ENCODE measurements at places on chromosomes 1 and 21.

- DNase-seq: peak; percentile 66
These were observed 13.3 kb downstream of the TRIM11 start for GRCh38 chr1:228393268-228393701.

GRCh38 chr21:28516991-28517592 is 475.6 kb downstream of the LTN1 start:
- peak; percentile 33 for DNase-seq

- DNase-seq: peak; percentile 79
These were observed 372.4 kb downstream of the TGFB2 start for GRCh38 chr1:218717575-218717974.

- DNase-seq: no peak
These were observed 255.1 kb upstream of the CSF3R start for GRCh38 chr1:36737767-36738166.

DNA sequence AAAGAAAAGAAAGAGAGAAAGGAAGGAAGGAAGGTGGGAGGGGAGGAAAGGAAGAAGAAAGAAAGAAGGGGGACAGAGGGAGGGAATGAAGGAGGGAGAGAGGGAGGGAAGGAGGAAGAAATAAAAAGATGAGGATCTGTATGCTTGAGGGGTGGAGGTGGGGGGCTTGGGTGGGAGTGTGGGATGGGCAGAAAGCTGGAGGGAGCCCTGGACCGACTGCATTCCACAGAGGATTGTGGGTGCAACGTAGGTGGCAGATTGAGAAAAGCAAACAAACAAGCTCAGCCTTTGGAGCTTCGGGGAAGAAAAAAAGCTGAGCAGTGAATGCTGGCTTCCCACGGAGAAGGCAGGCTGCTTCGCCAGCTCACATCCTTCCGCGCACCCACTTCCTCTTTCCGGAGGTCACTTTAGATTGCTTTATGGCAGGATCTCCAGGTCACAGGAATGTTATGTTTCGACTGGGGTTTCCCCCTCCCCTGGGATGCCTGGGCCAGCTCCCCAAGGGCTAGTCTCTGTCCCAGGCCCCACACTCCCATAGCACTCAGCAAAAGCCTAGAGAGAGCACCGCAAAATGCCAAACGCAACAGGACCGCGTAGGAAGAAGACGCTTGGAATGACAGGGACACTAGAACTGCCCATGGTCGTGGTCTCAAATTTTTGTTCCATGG is 20.7 kb upstream of the LGALS8 start:
- peak; percentile 95 for DNase-seq

DNA sequence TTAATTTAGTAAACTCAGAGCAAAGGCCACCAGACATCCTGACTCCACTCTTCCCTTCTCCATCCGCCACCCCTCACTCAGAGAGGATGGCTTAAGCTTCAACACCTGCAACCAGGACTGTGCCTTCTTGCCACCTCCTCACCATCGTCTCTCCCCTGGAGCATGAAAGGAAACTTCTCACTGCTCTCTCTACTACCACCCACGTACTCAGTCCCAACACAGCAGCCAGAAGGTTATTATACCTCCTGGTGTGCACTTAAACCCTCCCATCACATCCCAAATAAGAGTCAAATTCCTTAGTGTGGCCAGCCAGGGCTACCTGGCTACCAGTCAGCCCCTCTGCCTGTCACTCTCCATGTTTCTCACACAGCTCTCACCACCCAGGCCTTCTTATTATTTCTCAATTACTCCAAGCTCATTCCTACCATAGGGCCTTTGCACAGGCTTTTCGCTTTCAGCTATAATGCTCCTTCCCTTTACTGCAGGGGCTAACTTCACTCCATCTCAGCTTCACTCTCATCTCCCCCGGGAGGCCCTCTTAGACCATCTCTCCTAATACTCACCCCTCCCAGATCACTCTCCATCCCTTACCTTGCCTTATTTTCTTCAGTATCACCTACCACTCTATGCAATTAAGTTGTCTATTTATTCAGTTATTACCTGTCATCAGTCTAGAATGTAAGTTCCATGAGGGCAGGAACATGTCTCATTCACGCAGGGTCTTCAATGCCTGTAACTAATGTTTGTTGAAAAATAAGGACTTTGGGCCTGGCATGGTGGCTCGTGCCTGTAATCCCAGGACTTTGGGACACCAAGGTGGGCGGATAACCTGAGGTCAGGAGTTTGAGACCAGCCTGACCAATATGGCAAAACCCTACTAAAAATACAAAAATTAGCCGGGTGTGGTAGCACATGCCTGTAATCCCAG is 137.5 kb downstream of the TOMM20 start:
- no peak for DNase-seq

- DNase-seq: no peak
These were observed 17.7 kb upstream of the S100A7 start for GRCh38 chr1:153478047-153478691.

- no peak for DNase-seq
These were observed 116.7 kb downstream of the DMRTB1 start for GRCh38 chr1:53575955-53576320.

- DNase-seq: no peak
These were observed 395.9 kb downstream of the KCTD3 start for GRCh38 chr1:215963040-215963439.

- no peak for DNase-seq
These were observed 36.6 kb downstream of the RUNX3 start for GRCh38 chr1:24893431-24893830.

GRCh38 chr21:35994613-35995012 is 65.7 kb downstream of the SETD4 start:
- DNase-seq: no peak

DNA sequence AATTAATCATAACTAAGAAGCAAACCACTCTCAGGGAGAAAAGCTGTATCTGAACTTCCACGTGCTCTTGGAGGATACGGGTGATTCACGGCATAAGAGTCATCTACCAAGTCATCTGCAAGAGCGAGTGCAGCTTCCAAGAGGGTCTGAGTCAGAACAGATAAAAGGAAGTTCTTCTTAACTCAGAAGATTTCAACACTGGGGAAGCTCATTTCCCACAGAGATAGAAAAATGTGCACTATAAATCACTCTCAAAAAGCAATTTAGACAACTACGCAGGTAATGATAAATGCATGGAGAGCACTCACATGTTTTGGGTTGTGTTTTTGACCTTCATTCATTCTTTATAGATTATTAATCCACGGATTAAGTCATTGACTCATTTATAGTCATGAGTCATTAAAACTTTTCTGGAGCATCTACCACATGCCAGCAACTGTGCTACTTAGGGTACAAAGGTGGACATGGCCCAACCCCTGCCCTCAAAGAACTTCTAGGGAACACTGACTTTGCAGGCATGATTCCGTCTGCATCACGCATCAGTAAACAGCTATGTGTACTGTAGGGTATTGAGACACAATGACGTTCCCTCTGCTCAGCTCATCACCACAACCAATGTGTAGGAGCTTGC is 20.8 kb downstream of the KCNJ15 start:
- DNase-seq: peak; percentile 81

DNA sequence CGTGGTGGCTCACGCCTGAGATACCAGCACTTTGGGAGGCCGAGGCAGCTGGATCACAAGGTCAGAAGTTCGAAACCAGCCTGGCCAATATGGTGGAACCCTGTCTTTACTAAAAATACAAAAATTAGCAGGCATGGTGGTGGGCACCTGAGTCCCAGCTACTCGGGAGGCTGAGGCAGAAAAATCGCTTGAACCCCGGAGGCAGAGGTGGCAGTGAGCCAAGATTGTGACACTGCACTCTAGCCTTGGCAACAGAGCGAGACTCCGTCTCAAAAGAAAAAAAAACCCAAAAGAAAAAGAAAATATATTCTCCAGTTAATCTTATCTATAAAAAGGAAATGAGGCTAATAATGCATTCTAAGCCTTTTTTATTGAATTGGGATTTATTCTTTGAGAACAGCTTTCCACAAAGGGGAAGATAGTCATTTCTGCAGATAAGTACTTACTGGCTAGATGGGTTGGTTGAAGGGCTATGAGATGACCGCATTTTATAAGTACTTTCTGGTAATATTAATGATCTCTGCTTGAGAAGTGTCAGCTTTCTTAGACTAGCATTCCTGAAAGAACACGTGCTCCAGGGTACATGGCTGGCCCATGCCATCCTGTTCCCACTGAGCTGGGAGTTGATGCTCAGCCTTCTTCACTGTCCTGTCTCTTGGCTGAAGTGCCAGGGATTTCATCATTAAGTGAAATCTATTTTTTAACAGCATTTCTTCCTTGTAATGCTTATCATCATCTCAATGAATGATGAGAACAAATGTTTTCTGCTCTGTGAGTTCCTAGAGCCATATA is 57.9 kb downstream of the SASS6 start:
- no peak for DNase-seq

DNA sequence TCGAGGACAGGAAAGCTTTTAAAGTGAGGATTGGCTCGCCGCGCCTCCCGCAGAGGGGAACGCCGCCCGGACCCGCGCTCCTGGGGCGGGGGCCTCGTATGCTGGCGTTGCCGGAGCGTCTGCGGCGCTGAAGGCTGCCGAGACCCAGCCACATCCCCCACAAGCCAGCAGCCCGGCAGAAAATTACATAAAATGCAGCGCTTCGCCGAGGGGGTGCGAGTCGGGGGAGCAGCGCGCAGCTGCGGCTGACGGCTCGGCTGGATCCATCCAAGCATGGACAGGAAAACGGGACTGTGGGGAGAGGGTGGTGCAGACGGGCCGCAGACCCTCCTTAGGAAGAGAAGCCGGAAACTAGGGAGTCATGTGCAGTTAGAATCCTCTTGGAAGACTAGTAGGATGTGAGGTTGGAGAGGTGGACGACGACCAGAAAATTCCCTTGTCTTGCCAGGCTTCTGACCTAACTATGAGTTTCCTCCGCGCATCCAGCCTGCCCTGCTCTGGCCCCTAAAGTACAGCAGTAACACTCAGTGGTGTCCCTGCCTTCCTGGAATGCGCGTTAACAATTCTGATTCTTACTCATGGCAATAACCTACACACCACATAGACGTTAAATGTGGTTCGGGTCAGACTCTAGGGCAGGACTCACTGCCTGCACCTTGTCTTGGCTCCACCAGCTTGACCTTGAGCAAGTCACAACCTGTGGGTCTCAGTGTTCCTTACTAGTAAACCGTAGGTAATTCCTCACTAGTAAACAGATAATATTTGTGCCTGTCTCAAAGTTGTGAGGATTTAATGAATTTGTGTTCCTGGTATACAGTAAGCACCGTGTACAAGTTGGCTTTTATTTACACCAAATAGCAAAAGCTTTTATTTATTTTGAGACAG is 953 bp upstream of the BRWD1 start:
- no peak for DNase-seq

- DNase-seq: no peak
These were observed 16.1 kb downstream of the ALPL start for GRCh38 chr1:21525340-21525717.

DNA sequence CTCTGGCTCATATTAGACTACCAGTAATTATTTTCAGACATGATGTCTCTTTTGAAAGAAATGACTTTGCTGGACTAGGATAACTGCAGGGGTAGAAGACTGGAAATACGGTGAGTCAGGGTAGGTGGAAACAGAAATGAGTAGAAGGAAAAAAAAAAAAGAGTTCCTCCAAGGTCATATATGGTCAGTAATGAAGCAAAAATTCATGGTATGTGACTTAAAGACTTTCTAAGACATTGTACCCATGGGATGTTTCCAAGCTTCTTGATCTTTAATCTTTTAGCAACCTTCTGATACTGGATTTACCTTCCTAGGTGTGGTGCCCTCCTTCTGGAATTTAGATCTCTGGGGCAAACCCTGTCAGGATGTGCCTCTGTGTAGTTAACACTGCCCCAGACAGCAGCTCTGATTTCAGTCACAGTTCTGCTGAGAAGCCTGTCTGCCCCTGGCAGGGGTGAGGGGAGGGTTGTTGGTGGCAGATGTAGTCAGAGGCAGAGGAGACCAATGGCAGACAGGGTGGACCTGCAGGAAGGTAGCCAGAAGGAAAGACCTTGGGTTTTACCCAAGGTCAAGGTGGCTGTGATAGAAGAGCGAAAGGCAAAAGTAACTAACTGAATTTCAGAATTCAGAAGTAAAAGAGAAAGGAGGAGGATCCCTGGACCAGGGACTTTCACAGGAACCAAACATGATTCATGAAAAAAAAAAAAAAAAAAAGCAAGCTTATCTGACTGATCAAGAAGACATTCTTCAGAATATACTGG is 44.1 kb upstream of the BCL10 start:
- DNase-seq: peak; percentile 74

GRCh38 chr1:228748431-228748830 is 13.2 kb downstream of the RHOU start:
- no peak for DNase-seq

GRCh38 chr1:87200875-87201638 is 127.6 kb upstream of the LMO4 start:
- no peak for DNase-seq

GRCh38 chr1:30748699-30749401 is 8.7 kb downstream of the LAPTM5 start:
- DNase-seq: no peak
